Heart right ventricle (tissue), 16 donors: ENCODE measurements at places on chromosomes 3 and 15. TPM values are rescaled to one million over a fixed set of nuclear protein-coding genes. Genes with fewer than 3 reads are reported as not detected.

The ACAD9 gene
- polyA plus RNA-seq = 20.8 TPM

DNA sequence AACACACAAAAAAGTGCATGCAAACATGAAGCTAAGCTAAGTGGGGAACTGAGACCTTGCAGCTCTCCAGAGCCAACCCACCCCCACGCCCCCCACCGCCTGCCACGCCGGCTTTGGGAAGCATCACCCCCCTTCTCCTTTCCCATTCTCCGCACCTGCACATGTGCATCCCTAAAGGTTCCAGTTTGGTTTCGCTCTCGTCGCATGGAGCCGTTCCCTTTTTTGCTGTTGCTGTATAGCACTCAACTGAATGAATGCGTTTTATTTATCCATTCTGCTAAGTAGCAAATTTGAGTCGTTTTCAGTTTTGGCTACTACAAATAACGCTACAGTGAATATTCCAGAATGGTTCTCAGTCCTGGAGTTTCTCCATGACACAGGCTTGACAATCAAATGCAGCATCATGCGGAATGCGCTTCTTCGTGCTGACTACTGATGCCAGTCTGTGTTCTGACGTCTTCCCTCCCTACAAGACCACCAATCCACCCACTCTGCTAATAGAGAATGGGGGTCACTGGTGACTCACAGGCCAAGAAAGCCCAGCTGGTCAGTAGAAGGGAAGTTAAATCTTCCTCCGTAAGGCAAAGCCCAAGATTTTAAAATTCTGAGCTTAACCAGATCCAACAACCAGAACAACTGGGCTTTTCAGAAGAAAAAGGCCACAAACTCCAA, 115.3 kb downstream of the XXYLT1 start:
- no peak for DNase-seq

GRCh38 chr3:11016727-11017126, 24.2 kb downstream of the SLC6A1 start:
- no peak for DNase-seq

DNA sequence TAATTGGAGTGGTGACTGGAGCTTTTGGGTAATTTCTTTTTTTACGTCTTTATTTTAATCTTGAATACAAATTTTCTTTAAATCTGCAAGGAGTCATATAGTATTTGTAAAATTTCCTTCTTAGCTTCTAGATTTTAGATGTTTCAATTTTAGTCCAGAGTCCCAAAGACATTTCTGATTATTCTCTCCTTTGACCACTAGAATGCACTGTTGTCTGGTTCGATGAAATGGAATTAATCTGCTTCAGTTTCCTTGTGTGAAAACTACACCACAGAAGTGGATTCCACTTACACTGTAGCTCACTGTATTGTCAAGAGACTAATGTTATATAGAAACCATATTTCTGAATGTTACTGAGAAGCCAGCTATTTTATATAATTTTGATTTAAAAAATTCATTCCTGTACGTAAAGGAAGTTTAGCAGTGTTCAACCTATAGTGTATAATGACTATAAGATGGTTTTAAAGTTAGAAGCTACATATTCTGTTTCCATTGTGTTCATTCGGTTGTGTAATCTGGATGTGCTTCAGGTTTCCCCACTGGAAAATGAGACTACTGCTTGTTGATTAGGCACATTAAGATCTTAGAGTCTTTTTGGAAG, 6.1 kb downstream of the GRAMD1C start:
- DNase-seq = no peak

- no peak for DNase-seq
Observed at GRCh38 chr3:385151-385550, 188.6 kb downstream of the CHL1 start.

GRCh38 chr15:90872486-90873184, 4.2 kb downstream of the FURIN start:
- DNase-seq = no peak

GRCh38 chr3:148389916-148390315, 307.8 kb upstream of the AGTR1 start:
- DNase-seq = no peak

GRCh38 chr3:106629215-106629832, 747.9 kb upstream of the CCDC54 start:
- DNase-seq = no peak
